ENCODE measurements at places on chromosomes 3 and 15. TPM values are rescaled to one million over a fixed set of nuclear protein-coding genes. Genes with fewer than 3 reads are reported as not detected.

Gene CHL1
- total RNA-seq: not detected

Gene RPP14
- 20.4 TPM for total RNA-seq

Gene CIP2A
- total RNA-seq: 3.0 TPM

Gene KBTBD13
- total RNA-seq: not detected

Gene CNTN6
- total RNA-seq: not detected

Gene IFRD2
- 42.9 TPM for total RNA-seq

Gene TPRG1
- total RNA-seq: 4.6 TPM

Gene DAPK2
- total RNA-seq: 5.2 TPM

Gene MITF
- not detected for total RNA-seq

Gene GP5
- 2.8 TPM for total RNA-seq

Gene PGBD4
- 2.4 TPM for total RNA-seq

Gene GPR27
- 0.30 TPM for total RNA-seq

DNA sequence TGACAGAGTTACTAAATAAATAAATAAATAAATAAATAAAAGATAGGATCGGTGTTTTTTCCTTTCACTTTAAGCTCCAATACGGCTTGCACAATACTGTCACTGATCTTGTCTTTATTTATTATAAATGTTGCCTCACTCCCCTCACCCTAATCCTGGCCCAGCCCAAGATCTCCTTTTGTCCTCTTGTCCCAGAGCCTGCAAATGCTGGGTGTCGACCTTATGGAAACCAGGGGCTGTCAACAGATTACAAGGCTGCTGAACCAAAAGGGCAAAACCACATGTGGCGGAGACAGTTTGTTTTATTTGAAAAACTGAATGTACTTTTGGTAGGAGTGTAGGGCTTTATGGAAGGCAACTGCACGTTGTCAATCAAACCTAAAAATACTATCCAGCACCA lies 75.9 kb downstream of the RFTN1 start:
- no peak for DNase-seq

DNA sequence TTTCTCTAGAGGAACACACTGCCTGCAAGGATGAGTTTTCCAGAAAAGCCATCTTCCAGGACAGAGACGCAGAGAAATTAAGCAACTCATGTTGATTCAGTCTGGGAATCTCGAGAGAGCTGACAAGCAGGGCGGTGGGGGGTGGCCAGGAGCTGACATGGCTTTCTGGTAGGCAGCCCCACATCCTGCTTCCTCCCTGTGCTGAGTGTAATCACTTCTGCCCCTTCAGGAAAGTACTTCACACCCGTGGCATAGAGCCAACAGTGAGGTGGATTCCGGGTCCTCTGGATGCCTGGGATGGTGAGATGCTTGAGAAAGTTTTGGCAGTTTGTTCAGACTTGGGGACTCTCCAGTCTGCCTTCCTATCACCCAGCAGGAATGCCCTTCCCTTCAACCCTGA lies 221.1 kb downstream of the SLCO3A1 start:
- DNase-seq: no peak

DNA sequence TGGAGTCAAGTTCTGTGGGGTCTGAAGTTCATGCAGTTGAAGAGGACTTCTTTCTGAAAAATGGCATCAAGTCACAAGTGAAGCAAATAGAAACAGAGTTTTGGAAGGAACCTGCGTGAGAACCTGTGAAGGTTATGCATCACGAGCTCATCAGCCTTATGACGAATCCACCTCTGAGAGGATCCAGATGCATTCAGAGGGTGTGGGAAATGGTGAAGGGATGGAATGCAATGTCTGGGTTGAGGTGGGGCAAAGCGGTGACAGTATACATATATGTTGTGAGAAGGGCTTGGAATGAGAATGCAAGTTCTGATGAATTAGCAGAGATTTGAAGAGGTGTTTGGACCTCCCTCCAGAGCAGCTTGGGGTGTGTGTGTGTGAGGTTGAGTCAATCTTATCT lies 382.1 kb upstream of the TBL1XR1 start:
- no peak for DNase-seq

GRCh38 chr3:20511863-20512505 lies 326.0 kb upstream of the SGO1 start:
- DNase-seq: no peak

DNA sequence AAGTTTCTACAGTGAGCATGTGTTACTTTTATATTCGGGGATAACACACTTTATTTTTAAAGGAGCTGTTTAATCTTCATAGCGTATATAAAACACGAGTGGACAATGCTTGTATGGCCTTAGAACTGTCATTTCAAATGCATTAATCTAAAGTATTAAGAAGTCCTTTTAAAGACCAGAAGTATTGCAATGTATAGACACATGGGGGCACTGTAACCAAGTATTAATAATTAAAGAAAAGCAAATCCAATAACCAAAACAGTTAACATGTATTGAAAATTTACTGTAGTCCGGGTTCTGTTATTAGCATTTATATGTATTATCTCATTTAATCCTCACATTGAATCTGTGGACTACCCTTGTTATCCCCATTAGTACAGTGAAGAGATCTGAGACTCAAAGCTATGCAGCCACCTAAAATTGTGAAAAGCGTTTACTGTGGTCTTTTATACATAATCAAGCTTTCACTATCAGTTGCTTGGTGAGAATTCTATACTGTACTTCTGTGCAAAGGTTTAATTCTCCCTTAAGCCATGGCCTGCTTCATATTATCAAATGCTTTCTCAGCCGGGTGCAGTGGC lies 10.1 kb downstream of the ARL14 start:
- no peak for DNase-seq

GRCh38 chr15:41971895-41972252 lies 483 bp downstream of the EHD4 start:
- DNase-seq: no peak

- DNase-seq: peak; percentile 20
These were observed 75.0 kb upstream of the MBNL1 start for GRCh38 chr3:152193673-152194267.

DNA sequence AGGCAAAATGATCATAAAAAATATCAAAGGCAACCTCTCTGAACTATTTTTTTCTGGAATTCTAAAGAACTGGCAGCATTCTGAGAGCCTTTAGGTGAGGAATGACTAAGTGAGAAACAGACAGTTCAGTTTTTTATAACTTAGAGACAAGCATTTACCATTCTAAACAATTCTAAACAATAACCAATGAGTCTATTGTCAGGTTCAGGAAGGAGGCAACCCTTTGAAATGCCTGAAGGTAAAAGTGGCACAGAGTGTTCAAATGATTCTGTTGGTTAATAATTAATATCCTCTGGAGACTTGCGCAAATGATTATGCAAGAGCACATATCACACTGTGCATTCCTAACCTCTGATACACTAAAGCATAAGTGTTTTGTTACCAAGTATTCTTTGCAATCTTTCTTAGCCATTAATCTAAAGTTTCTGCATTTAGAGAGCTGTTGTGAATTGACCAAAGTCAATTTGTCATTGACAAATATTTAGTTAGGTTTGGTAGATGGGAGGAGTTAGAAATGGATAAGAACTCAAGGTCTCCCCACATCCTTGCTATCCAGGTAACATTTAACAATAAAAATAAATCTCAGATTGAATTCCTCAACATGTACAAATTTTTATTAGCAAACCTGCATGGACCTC lies 9.2 kb upstream of the TGFBR2 start:
- no peak for DNase-seq

DNA sequence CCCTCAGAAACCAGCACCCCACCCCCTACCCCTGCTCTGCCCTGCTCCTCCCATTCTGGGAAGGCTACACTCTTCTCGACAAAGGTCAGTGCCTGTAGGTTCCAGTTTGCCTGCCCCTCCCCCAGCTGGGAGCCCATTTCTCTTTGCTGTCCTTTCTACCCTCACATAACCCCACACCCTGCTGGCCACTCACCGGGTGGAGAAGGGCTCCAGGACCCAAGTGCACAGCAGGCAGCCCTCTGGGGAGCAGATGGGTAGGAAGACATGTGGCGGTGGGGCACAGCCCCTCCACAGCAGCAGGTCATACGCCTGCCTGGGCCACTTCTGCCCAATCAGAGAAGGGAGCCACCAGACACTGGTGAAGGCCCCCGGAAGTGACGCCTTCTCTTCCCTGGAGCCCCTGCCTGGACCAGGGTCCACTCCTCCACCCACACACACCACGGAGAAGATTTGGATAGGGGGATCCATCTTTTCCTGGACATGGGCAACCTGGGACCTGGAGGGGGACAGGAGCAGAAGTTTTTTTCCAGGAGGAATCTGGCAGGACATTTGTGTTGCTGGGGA lies at the start of gene THPO:
Gene THPO (minus strand): TSS at position 326 of the 564 bp plus-strand sequence. CDS start 1,948 bp downstream, outside the sequence.
- no peak for DNase-seq

DNA sequence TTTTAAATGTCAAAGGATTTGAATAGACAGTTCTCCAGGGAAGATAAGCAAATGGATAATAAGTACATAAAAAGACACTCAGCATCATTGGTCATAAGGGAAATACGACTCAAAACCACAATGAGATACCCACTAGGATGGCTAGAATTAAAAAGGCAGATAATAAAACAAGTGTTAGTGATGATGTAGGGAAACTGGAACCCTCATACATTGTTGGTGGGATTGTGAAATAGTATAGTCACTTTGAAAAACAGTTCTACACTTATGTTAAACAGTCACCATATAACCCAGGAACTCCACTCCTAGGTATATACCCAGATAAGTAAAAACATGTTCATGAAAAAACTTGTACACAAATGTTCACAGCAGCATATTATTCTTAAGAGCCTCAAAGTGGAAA lies 72.5 kb downstream of the GPR156 start:
- DNase-seq: no peak

GRCh38 chr3:159806412-159806811 lies 182.2 kb upstream of the IL12A start:
- no peak for DNase-seq

DNA sequence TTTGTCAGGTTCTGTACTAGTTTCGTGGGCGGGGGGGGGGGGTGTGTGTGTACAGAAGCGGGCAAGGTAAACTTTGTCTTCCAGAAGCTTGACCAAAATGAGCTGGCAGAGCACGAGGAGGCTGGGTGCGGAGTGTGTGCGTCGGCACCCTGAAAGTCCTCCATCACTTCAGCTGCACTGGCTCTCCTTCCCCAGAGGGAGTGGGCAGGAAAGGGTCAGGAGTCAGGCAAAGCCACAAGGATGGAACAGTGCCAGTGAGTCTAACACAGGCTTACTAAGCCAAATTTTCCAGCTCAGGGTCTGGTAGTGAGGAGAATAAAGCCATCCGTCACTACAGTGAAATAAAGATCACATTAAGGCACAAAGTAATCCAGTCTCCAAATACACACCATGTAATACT lies 11.9 kb upstream of the SH3GL3 start:
- no peak for DNase-seq

DNA sequence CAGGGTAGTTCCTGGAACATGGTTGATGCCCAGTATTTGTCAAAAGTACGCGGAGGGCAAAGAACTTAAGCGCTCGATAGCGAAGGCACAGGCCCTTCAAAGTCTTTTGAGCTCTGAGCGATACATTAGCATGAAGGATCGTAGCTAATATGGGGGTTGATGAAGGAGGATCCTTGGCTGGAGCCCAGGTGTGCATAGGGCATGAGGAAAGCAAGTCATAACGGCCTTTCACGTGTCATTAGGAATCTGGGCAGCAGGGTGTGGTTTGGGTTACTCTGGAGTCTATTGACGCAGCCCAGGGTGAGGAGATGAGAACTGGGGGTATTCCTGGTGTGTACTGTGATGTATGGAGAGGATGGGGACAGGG lies 31.7 kb downstream of the SPINK8 start:
- no peak for DNase-seq

DNA sequence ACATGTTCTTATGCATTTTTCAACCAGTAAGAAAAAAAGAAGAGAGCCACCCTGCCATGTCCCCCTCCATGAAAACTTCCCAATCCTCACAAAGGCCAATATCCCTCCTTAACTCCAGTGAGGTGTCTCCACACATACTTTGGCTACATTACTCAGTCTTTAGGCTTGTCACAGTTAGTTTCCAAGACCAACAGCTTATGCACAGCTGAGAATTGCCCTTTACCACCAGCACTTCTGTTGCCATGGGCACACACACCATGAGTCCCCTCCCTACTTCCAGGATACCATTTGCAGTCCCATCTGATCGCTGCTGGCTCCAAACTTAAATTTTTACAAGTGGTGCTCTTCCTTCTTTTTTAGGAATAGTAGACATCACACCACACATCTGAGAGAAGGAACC lies 150.3 kb upstream of the STRIT1 start:
- DNase-seq: no peak

- no peak for DNase-seq
These were observed 8.5 kb downstream of the PLXND1 start for GRCh38 chr3:129598000-129598381.

GRCh38 chr3:112818289-112818688 lies 28.4 kb downstream of the CD200R1L start:
- DNase-seq: no peak

DNA sequence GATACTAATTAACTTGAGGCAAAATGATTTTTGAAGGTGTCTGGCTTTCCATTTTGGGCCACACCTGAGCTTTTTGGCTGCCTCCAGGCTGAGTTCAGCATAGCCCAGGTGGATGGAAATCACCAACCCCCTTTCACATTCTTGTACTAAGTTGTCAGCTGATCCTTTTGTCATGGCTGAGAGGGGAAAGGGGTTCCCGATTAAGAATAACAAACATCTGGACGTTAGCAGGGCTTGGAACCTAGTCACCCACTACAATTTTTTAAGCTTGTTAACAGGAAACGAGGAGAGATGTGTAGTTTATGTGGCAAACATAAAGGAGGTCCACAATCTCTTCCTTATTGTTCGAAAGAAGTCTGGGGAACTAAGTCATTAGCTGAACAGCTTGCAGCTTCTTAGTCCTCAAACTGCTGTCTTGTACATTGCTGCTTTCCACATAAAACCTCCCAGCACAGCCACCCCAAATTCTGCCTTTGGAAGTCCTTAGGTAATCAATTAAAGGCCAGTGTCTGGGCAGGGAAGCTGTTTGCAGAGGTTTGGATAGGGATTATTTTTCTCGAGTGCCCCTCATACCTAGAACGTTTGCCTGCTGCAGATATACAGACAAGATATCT lies 5.0 kb downstream of the NR2F2 start:
- no peak for DNase-seq

GRCh38 chr3:133712017-133712416 lies 34.2 kb upstream of the TF start:
- DNase-seq: no peak

GRCh38 chr15:67216859-67217258 lies 37.6 kb downstream of the AAGAB start:
- no peak for DNase-seq

GRCh38 chr3:17151598-17152373 lies 267.0 kb downstream of the PLCL2 start:
- DNase-seq: peak; percentile 54

DNA sequence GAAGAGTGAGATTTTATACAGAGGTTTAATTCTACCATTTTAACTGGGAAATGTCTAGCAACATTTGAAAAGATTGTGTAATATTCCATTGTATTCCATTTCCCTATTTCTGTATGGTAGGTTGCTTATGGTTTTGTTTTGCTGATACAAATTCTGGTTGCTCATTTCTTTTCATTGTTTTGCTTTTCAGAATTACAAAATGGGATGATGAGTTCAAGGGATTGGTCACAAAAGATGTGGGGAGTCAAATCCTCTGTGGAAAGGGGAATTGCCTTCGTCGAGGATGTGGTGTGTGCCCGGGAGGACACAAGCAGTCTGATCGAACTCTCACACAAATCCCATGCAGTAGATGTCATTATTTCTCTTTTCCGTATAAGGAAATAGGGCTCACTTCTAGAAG lies 18.3 kb downstream of the SLCO3A1 start:
- DNase-seq: no peak
